ENCODE measurements at places on chromosomes 7 and 10.

DNA sequence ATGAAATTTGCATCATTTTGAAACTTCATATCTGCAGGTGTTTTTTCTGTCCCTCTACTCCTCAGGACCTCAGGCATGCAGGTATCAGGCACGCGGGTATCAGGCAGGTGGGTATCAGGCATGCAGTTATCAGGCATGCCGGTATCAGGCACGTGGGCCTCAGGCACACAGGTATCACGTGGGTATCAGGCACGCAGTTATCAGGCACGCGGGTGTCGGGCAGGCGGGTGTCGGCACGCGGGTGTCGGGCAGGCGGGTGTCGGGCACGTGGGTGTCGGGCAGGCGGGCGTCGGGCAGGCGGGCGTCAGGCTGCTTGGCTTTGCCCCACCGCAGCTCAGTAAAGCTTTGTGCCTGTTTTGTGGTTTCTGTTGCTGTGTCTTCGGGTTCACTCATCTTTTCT lies 8.7 kb downstream of the SPRN start:
- H3K4me1 ChIP-seq, result no peaks in the 10 kb centered on the region
- H3K27me3 ChIP-seq, result no peaks in the 10 kb centered on the region
- H3K4me3 ChIP-seq, result no peak overlapping the region
- peaks cover 22% of the 10 kb centered on the region for H3K36me3 ChIP-seq
- DNase-seq, result no peak

GRCh38 chr10:109875151-109875568 lies 48.2 kb downstream of the XPNPEP1 start:
- no peaks in the 10 kb centered on the region for H3K27me3 ChIP-seq
- no peak overlapping the region for H3K4me3 ChIP-seq
- H3K4me1 ChIP-seq, result no peaks in the 10 kb centered on the region
- H3K27ac ChIP-seq, result no peak overlapping the region
- no peak for DNase-seq

DNA sequence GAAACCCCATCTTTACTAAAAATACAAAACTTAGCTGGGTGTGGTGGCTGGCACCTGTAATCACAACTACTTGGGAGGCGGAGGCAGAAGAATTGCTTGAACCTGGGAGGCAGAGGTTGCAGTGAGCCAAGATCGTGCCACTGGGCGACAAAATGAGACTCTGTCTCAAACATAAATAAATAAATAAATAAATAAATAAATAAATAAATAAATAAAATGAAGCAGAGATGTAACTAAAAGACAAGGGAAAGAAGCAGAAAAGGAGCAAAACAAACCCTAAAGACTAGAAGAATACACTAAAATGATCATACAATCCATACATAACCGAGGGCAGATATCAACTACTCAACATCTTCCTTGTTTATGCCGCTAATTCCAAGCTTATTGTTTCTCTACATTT lies 209.8 kb downstream of the TYW1 start:
- H3K4me3 ChIP-seq, result no peak overlapping the region
- H3K27ac ChIP-seq, result no peak overlapping the region
- no peaks in the 10 kb centered on the region for H3K27me3 ChIP-seq
- H3K36me3 ChIP-seq, result peaks cover 8% of the 10 kb centered on the region

- H3K4me1 ChIP-seq, result no peaks in the 10 kb centered on the region
- no peaks in the 10 kb centered on the region for H3K36me3 ChIP-seq
- H3K4me3 ChIP-seq, result no peak overlapping the region
- no peak overlapping the region for H3K27ac ChIP-seq
- no peak for DNase-seq
Observed at GRCh38 chr10:122659651-122660050, 40.0 kb downstream of the C10orf120 start.

- H3K4me1 ChIP-seq, result no peaks in the 10 kb centered on the region
- no peaks in the 10 kb centered on the region for H3K27me3 ChIP-seq
- no peak overlapping the region for H3K4me3 ChIP-seq
Observed at GRCh38 chr10:48404646-48405045, 98.2 kb downstream of the MAPK8 start.

DNA sequence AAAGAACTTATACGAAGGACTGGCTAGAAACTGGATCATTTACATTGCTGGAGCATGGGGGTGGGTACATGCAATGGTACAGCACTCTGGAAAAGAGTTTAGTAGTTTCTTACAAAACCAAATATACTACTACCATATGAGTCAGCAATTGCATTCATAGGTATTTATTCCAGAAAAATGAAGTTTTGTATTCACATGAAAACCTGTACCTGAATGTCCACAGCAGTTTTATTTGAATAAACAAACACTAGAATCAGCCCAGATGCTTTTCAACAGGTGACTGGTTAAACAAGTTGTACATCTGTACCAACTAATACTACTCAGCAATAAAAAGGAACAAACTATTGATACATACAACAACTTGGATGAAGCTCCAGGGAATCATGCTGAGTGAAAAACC lies 3.4 kb downstream of the SCIN start:
- peaks cover 4% of the 10 kb centered on the region for H3K4me1 ChIP-seq
- no peak for DNase-seq
- no peak overlapping the region for H3K27ac ChIP-seq
- H3K36me3 ChIP-seq, result no peaks in the 10 kb centered on the region

DNA sequence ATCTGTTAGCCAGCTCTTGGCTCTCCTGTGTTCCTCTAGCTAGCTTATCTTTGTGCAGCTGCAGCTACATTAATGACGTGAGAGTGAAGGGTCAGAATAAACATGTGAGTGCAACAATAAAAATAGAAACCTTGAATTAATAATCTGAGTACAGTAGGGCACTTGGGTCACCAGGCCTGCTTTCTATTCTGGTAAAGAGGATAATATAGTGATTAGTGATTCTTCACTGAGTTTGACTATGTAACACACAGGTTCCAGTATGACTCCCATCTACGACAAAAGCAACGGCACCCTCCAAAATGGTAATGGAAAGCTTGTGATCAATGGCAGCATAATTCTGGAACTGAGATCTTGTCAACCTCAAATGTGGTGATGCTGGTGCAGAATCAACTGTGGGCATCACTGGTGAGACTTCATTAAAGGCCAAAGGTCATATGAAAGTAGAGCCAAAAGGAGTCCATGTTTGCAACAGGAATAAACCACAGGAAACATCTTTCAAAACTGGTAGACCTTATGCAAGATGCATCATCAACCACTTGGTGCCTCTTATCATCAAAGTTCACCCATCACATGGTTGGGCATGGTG lies 77.6 kb downstream of the NRBF2 start:
- H3K27ac ChIP-seq, result no peak overlapping the region
- DNase-seq, result no peak
- peaks cover 23% of the 10 kb centered on the region for H3K36me3 ChIP-seq
- H3K4me1 ChIP-seq, result peaks cover 21% of the 10 kb centered on the region
- no peaks in the 10 kb centered on the region for H3K27me3 ChIP-seq

GRCh38 chr10:6227346-6227745 lies 24.6 kb downstream of the PFKFB3 start:
- no peaks in the 10 kb centered on the region for H3K4me1 ChIP-seq
- H3K27ac ChIP-seq, result no peak overlapping the region
- DNase-seq, result no peak
- H3K4me3 ChIP-seq, result no peak overlapping the region
- H3K36me3 ChIP-seq, result peaks cover 19% of the 10 kb centered on the region

GRCh38 chr10:69262292-69262751 lies 16.0 kb upstream of the HK1 start:
- H3K27me3 ChIP-seq, result no peaks in the 10 kb centered on the region
- no peaks in the 10 kb centered on the region for H3K4me1 ChIP-seq
- no peak overlapping the region for H3K4me3 ChIP-seq
- H3K36me3 ChIP-seq, result no peaks in the 10 kb centered on the region
- no peak for DNase-seq

- H3K4me1 ChIP-seq, result no peaks in the 10 kb centered on the region
- no peaks in the 10 kb centered on the region for H3K36me3 ChIP-seq
- H3K27ac ChIP-seq, result no peak overlapping the region
Observed at GRCh38 chr10:28012990-28013515, 14.2 kb upstream of the ODAD2 start.

GRCh38 chr7:123752534-123752933 lies 3.7 kb upstream of the WASL start:
- DNase-seq, result no peak
- no peaks in the 10 kb centered on the region for H3K36me3 ChIP-seq
- H3K27me3 ChIP-seq, result no peaks in the 10 kb centered on the region
- no peak overlapping the region for H3K27ac ChIP-seq
- no peak overlapping the region for H3K4me3 ChIP-seq

GRCh38 chr10:103834436-103835095 lies 20.8 kb downstream of the SH3PXD2A start:
- DNase-seq, result no peak
- H3K4me3 ChIP-seq, result no peak overlapping the region
- no peaks in the 10 kb centered on the region for H3K27me3 ChIP-seq
- no peaks in the 10 kb centered on the region for H3K4me1 ChIP-seq
- H3K27ac ChIP-seq, result no peak overlapping the region

GRCh38 chr10:57162231-57162630 lies 801.2 kb upstream of the ZWINT start:
- H3K36me3 ChIP-seq, result no peaks in the 10 kb centered on the region
- DNase-seq, result no peak
- H3K27ac ChIP-seq, result no peak overlapping the region
- no peak overlapping the region for H3K4me3 ChIP-seq

DNA sequence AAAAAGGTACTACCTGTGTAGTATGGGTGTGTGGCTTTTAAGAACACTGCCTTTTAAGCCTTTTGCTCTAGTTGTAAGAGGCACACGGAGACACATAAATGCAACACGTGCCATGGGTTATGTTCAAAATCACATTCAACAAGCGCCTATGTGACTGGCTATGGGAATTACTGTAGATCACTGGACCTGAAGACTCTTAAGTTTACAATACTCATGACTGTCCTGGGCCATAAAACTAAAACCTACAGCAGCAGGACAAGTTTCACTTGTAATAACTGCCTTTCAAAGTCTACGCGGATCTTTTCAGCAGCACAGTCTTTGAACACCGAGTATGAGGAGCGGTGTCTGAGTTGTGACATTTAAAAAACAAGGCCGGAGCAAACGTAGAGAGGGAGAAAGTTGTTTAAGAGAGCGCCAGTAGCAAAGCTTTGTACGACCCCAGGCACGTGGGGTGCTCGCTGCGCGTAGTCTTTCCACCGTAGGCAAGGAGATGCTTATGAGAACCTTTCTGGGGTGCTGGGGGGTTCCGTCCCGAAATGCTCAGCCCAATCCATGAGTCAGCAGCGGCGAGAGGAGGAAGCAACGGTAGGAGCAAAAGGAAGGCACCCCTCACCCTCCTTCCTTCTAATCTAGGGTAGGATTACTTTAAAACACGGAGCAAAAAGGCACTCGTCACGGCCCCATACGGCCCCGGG lies 662 bp downstream of the DNAJC2 start:
- peaks cover 19% of the 10 kb centered on the region for H3K36me3 ChIP-seq
- H3K4me3 ChIP-seq, result peak overlapping the region; percentile 87
- H3K4me1 ChIP-seq, result peaks cover 35% of the 10 kb centered on the region
- no peak for DNase-seq
- no peaks in the 10 kb centered on the region for H3K27me3 ChIP-seq
- H3K27ac ChIP-seq, result peak overlapping the region; percentile 95

DNA sequence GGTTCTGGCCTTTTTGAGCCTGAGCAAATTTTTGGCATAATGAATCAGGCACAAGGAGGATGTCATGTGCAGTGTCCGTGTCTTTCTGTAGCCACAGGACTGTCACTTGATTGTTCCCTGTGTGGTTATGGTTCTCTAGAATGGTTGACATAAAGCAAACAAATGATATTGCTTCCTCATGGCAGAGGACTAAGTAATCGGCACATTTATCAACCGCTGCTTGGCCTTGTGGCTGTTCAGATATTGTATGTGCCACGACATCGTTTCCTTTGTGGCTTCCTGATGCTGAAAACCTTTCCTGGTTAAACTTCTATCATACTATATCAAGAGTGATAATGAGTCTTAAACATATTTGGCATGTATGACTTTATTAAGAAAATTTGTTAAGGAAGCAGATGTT lies 598.8 kb downstream of the SUGCT start:
- no peaks in the 10 kb centered on the region for H3K27me3 ChIP-seq
- no peak overlapping the region for H3K27ac ChIP-seq
- no peaks in the 10 kb centered on the region for H3K36me3 ChIP-seq

DNA sequence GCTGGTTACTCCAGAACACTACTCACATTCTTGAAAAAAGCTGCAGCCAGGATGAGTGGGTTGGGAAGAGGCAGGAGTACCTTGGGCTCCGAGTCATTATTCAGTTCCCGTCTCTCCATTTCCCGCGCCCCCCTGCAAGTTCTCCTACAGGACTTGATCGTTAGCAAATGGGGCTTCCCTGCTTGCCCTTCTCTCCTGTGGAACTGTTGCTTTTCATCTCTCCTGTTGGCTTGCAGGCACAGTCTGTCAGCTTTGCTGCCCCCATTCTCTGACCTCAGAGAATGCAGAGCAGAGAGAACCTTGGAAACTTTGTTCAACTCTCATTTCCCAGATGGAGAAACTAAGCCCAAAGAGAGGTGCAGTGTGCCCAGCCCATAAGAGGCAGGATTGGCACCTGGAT lies 35.6 kb upstream of the LRRC4 start:
- no peaks in the 10 kb centered on the region for H3K27me3 ChIP-seq
- no peak overlapping the region for H3K27ac ChIP-seq
- H3K4me3 ChIP-seq, result no peak overlapping the region
- peaks cover 3% of the 10 kb centered on the region for H3K4me1 ChIP-seq
- no peak for DNase-seq

DNA sequence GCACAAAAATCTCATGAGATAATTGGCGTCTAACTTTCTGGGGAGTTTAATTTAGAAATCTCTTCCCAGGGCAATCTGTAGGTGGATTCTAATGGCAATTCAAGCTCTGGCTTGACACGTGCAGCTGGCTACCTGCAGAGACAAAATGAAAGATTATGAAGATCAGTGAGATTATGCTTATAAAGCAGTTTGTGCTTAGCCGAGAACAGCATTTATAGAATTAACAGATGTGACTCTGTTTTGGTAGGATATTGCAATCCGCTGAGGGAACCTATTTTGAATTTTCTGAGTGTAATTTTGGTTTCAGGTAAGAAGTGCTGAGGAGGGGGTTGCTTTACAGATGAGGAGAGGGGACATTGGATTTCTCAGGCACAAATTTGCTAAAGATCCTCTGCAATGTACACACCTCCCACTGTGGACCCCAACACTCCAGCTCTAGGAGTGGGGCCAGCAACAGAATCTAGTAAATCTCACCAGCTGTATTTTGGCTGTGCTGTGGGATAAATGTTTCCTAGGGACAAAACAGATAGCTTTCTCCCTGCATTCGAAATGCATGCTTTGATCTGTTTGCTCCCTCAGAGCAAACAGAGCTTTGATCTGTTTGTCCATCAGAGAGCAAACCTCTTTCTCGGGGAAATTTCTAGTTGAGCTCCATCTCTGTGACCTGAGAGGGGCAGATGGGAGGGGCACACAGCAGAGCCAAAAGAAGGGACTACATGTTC lies 7.4 kb downstream of the GJD4 start:
- no peak overlapping the region for H3K4me3 ChIP-seq
- H3K27me3 ChIP-seq, result no peaks in the 10 kb centered on the region
- no peak for DNase-seq
- no peaks in the 10 kb centered on the region for H3K4me1 ChIP-seq

GRCh38 chr7:5337047-5337446 lies 54.3 kb downstream of the SLC29A4 start:
- no peak overlapping the region for H3K27ac ChIP-seq
- no peaks in the 10 kb centered on the region for H3K27me3 ChIP-seq
- H3K4me1 ChIP-seq, result peaks cover 4% of the 10 kb centered on the region
- peaks cover 9% of the 10 kb centered on the region for H3K36me3 ChIP-seq
- DNase-seq, result no peak

All from CD8-positive, alpha-beta memory T cell (primary cell).